ENCODE measurements at places on chromosomes 7 and 10.

DNA sequence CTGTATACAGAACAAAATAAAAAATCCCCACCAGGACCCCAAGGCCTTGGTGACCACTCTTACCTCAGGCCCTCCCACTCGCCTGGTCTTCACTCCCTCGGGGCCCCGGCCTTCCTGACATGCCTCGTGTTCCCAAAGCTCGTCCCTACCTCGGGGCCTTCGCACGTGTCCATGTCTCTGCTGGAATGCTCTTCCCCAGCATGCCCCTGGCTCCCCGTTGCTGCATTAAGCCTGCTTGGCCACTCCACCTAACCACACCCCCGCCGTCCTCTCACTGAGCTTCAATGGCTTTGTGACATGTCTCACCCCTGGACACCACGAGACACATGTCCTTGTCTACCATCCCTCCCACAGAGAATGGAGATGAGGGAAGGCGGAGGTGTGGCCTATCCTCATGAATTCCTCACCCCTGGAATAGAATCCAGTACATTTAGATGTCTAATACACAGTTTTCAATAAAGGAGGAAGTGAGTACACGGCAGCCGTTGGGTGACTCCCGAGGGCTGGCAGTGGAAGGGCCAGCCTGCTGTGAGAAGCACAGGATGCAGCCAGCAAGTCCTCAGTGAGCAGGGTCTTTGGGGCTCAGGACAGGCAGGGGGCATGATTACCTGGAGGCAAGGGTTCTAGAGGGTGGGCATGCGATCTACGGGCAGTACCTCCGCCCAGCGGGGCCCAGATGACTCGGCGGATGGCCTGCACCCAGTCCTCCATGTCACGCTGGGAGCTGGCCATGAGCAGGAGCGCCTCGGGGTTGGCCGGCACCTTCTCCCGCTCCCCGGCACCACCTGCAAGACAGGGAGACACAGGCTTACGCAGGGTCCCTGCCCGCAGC, 125.7 kb downstream of the ARHGAP22 start:
- DNase-seq = no peak

DNA sequence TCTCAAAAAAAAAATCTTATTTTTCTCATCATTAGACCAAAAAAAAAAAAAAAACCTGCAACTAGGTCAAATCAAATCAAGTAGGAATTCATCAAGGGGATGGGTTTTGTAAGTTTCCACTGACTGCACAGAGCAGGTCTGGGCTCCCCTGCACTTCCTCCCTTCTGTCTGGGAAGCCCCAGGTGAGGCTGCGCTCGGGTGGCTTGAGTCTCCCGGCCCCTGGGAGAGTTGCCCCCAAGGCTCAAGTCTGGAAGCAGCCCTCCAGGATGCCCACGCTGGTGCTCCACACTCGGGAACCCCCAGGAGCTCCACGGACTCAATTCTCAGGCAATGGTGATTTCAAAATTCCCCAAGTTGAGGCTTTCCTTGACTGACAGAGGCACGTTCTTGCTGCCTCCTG, 41.7 kb upstream of the RBM33 start:
- no peak for DNase-seq

GRCh38 chr7:102069931-102070629, 216.6 kb upstream of the SH2B2 start:
- no peak for DNase-seq

GRCh38 chr10:110971638-110972037, 52.2 kb downstream of the SHOC2 start:
- DNase-seq = no peak

DNA sequence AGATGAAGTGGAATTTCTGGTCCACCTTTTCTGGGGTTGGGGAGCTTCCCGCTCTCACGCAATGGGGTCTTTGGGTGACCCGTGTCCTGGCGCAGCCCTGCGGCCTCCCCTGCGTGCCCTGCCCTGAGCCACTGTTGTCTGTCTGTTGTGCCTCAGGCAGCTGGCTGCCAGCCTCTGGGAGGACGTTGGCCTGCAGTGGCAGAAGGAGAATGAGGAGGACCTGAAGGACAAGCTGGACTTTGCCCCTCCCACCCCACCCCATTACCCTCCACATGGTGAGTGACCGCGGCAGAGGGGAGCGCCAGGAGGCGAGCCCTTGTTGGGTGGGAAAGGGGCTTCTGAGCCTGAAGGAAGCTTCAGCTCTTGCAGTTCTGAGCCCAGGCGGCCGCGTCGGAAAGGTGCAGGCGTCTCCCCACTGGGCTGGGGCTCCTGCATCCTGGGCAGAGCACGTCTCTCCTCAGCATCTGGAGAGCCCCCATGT, 14.2 kb upstream of the PRKAR1B start:
- DNase-seq = no peak

DNA sequence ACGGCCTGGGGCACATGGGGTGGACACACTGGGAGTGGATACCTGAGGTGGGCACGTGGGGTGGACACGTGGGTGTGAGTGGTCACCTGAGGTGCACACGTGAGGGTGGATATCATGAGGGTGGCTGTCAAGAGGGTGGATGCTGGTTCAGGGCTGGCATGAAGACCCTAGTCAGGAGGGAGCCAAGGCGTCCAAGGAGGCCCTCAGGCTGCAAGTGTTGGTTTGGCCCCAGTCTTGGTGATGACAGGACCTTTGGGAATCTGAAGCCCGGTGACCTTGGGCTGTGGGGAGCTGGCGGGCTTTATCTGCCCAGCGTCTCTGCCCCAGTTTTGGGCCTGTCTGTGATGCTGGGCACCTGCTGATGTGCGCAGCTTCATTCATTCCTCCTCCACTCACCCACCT, 24.9 kb upstream of the PFKFB3 start:
- no peak for DNase-seq

DNA sequence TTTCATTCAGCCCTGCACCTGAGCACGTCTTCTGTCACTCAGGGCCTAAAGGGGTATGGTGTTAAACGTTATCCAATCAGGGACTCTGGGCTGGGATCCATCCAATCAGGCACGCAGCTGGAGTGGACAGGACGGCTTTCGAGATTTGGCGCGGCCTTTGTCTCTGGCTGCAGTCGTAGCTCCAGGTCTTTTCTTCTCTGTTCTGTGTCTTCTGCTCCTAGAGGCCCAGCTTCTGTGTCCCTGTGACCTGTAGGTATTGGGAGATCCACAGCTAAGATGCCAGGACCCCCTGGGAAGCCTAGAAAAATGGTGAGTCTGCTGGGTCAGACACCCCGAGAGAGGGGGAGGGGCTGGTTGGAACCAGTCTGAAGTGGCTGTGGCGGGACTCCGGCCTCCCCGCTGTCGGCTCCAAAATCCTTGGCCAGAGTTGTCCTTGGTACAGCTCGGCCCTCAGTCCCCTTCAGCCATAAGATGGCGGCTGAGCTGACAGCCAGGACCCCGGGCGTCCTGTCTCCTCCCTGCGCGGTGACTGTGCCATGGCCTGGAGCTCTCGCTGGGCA, 11.7 kb upstream of the ZNF680 start:
- no peak for DNase-seq

DNA sequence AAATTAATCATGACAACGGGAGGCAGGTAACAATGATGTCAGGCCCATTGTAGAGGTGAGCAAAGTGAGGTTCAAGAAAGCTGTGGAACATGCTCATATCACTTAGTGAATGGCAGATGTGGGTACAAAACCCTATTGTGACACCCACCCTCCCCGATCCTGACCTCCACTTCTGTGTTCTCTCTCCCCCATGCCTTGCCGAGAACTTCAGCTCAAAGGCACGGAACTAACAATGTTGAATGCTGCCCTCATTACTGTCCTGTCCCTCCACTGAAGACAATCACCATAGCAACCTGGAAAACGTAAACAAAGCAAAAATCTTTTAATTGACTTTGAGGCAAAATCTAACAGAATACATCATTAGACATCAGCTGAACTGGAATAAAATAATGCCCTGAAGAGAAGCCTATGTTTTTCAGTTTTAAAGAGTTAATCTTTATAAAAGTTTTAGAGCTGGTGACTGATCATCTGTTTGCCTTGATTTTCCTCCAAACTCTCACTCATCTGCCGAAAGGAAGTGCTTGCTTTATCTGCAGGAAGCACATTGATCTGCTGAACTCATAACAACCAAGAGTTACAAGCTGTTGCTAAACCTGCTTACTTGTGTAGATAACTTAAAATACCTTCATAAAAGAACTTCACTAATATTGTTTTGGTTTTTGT, 133.6 kb downstream of the CUBN start:
- no peak for DNase-seq

GRCh38 chr7:119392-120163, 72.8 kb upstream of the FAM20C start:
- no peak for DNase-seq

- DNase-seq = no peak
Measured at GRCh38 chr10:113132591-113133121, 182.6 kb downstream of the TCF7L2 start.

GRCh38 chr10:68303849-68304412, 27.9 kb upstream of the HNRNPH3 start:
- DNase-seq = no peak

DNA sequence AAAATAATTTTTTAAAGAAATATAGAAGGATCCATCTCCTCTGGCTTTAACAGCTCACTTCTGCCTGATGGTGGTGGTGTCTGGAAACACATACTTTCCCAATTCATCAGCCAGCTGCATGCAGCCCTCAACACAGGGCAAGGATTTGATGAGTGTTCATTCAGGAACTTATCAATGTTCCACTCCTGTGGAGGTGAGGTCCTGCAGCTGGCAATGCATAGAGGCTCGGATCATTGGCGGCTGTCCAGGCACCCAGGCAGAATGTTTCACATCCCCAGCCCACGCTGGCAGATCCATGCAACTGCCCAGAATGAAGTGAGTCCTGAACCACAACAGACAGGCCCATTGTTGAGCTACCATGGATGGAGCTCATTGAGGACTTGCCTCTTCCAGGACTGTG, 55.2 kb upstream of the KCNMA1 start:
- DNase-seq = no peak

- no peak for DNase-seq
Measured at GRCh38 chr10:63241841-63242281, 108.7 kb downstream of the NRBF2 start.

GRCh38 chr7:27312820-27313219, 70.2 kb downstream of the EVX1 start:
- peak; percentile 36 for DNase-seq

DNA sequence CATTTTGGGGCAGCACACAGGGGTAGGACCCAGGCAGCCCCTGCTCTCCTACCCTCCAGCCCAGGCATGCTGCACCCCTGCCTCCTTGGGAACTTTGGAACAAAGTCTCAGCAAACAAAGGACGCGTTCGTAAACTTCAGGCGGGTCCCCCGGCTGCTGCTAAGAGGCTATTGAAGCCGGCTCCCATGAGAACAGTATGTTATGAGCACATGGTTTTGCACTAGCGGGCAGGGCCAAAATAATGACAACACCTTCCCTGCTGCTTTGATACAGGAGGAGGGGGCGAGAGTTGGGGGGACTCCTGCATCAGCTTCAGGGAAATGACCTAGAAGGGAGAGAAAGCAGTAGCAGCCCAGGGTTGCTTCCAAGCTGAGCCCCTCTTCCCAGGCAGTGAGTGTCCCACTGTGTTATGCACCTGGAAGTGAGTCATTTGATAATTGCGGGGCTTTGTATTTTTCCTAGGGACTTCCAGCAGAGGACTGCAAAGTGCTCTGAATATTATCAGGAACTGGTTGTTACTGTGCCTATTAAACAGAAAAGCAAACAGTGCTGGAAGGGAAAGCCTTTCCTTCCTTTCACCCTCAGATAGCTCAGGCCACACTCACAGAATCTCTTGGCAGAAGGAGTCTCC, 6.9 kb downstream of the ITPRIP start:
- no peak for DNase-seq

GRCh38 chr7:5354460-5355232, 69.0 kb downstream of the TNRC18 start:
- no peak for DNase-seq

DNA sequence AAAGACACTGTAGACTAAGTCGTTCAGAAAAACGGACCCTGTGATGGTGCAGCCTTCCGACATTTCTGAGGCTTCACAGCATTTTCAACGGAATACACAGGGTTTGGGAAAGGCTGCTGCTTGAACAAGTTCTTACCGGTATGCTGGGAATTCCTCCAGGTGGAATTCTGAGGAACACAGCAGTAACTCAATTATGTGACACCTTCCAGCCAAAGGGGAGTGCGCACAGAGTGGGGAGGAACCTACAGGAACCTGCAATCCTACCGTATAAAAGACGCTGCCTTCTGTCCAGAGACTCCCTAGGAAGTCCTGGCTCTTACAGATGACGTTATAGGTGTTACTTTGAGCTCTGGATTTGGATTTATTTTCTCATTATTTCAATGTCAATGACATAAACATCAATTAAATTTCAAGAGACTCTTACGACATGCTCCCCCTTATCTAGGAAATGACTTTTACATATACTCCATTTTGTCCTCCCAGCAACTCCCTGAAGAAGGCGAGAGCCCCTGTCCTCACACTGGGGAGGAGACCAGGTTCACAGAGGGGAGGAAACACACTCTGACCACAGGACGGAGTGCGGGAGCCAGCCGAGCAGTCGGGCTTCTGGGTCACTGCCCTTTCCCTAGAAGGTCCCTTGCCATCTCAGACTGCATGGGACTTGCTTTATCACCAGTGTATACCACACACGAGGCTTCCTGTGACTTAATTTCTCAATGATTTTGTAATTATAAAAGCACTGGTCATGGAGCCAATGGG, 27.9 kb downstream of the VIPR2 start:
- DNase-seq = no peak

GRCh38 chr7:33191340-33191739, 62.0 kb downstream of the BBS9 start:
- no peak for DNase-seq

GRCh38 chr10:103803941-103804340, 51.4 kb downstream of the SH3PXD2A start:
- no peak for DNase-seq

DNA sequence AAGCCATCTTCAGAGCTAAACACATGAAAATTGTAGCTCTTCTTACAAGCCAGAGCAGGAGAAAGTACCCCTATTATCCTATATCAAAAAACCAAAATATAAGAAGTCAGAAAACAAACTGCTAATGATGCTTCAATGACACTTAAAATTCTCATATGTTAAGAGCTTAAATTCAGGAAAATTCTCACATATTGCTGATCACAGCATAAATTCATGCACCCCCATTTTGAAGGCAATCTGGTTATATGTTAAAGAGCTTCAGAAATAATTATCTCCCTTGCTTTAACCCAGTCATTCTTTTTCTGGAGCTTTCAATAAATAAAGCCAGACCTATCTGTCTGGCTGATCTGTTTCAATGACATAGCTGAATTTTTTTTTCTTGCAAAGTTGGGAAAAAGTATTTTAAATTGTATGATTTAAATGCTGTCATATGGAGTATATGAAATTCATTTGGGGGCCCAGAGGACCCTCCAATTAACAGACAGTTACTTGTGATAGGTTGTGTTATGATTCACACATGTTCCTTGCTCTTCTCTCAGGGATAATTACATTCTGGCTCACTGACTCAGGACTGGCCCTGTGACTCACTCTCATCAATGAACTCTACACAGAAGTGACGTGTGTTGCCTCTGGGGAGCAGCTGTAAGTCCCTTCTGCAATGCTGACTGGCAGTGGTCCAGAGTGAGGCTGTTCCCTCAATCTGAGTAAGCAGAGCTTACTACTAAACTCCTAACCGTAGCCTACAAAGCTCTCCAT, 85.2 kb downstream of the HGF start:
- no peak for DNase-seq

DNA sequence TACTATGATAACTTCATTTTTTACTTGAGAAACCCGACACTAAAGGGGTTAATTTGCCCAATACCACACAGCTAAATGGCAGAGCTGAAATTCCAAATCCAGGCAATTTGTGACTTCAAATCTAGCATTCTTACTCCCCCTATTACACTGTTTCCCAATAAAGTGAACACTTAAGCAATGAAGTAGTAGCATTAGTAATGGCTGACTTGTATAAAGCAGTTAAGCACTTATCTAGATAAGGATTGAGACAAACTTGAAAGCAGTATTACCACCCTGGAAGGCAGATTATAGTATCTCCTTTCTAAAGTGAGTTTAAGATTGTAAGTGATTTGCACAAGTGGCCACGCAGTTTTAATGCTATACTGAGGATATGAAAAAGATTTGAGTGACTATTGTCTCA, 39.3 kb downstream of the WASL start:
- DNase-seq = no peak
